ENCODE measurements at places on chromosomes 11 and 22. TPM values are rescaled to one million over a fixed set of nuclear protein-coding genes. Genes with fewer than 3 reads are reported as not detected.

- DNase-seq: no peak
Observed at GRCh38 chr11:131809203-131809918, 438.9 kb downstream of the NTM start.

DNA sequence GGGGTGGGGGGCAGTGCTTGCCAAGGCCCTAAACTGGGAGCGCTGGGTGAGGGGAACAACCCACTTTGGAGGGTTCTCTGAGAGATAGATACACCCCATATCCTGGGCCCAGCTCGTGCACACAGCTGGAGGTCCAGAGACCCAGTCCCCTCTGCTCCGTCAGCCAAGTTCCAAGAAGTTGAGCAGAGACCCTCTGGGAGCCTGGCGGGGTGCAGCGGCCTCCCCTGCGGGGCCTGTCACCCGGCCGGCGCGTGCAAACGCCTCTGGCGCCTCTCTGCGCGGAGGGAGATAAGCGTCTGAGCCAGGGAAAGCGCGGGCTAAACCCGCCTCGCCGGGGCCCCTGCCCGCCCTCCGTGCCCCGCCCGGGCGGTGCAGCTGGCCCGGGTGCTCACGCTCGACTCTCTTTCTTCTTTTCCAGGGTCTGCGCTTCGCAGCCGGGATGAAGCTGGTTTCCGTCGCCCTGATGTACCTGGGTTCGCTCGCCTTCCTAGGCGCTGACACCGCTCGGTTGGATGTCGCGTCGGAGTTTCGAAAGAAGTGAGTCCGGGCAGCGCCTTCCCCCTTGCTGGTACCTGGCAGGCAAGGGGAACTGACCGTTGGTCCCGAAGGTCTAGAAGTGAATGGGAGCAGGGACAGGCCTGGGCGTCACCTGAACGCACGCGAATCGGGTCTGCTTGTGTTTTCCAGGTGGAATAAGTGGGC lies 540 bp downstream of the ADM start:
- DNase-seq: no peak

DNA sequence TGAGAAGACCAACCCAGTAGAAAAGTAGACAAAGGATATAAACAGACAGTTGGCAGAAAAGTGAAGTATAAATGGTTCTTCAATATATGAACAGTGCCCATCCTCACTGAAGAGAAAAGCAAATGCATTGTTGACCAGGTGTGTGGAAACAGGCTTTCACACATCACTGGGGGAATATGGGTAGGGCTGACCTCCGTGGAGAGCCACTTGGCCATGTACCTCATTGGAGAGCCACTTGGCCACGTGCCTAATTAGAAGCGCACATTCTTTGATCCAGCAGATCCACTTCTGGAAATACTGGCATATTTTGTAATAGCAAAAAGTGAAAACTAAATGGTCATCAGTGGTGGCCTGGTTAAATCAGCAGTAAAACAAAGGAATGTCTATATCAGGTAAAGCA lies 43.2 kb downstream of the PPP6R3 start:
- no peak for DNase-seq

DNA sequence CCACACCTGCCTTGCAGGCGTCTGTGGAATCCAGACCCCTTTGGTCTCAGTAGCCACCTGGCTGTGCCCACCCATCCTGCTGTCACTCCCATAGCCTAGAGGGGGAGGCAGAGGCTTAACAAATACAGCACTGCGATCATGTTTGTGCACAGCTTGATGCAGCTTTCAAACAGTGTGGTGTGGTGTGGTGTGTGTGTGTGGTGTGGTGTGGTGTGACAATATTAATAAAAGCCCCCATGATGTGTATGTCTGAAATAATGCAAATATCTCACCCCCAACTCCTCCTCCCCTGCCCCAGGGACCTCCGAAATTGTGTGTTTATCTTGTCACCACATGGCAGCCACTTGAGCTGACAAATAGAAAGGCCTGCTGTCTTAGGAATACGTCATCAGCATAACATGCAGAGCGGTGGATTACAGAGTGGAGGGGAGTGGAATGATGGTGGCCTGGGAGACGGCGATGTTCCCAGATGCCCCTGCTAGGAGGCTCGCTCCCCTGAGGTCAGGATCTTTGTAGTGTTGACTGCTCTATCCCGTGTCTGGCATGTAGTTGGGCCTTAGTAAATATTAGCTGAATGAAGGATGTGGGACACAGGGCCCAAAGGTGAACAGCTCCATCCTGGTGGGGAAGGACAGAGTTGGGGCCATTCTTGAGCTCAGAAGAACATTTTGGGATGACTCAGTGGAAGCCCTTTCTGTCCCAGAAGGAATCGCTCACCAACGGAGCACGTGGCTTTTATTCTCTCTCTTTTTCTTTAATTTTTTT lies 2.8 kb downstream of the PDXP start:
- peak; percentile 90 for DNase-seq

GRCh38 chr11:31815711-31816467 lies 4.8 kb upstream of the PAX6 start:
- no peak for DNase-seq

DNA sequence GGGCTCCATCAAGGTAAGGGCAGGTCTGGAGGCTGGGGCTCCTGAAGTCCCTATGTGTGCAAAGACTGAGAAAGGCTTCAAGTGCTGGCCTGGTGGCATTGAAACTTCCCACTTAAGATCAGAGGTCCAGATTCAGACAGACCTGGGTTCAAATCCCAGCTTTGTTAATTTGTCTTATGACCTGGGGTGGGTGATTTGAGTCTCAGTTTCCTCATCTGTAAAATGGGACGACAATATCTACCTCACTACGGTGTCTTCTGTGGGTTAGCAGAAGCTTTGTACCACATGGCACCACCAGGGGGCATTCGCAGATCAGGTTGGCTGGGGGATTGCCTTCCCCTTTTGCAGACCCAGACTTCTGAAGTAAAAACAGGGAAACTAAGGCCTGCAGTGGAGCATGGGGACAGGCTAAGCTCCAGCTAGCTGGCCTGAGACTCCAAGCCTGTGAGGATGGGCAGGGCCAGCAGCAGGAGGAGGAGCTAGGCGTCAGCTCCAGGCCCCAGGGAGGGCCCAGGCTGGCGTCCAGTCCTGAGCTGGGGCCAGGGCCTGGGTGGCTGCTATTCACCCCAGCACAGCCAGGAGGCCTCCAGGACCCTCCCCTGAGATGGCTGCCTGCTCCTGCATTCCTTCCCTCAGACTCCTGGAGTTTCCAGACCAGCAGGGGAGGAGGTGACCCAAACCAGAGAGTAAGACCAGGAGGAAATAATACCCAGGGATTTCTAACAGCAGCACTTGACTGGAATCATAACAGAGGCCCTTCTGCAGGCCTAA lies 1.5 kb downstream of the CASTOR1 start:
- peak; percentile 92 for DNase-seq

GRCh38 chr11:33383075-33383919 lies 126.1 kb downstream of the HIPK3 start:
- DNase-seq: no peak

- no peak for DNase-seq
Observed at GRCh38 chr11:124238512-124238911, 2.4 kb upstream of the OR8G1 start.

GRCh38 chr11:112477152-112477551 lies 216.5 kb upstream of the PLET1 start:
- DNase-seq: no peak

GRCh38 chr11:130945896-130946295 lies 29.6 kb upstream of the SNX19 start:
- no peak for DNase-seq

DNA sequence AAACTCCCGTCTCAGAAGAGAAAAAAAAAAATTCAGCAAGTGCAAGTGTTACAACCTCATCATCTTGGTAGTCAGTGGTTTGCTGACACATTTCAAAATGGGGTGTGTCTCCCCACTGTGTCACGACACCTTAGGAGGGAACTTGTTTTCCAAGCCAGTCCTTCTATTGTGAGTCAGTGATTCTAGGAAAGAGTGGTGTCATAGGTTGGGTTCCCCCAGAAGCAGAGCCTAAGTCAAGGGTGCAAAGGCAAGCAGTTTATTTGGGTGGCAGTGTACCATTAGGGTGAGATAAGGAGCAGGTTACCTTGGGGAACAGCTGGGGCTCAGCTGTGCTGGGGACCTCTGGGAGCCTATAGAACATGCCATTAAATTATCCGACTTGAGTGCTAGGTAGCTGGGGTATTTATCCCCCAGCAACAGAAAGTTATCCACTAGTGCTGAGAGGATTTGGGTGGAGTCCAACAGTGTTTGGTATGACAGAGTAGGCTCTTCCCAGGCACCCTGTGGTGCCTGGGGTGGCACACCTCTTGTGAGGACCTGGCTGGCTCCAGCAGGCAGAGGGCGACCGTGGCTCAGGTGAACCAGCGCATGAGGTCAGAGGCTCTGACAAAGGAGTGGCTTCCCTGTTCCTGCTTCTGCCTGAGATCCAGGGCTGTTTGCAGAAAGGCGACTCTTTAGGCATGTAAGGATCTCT lies 41.7 kb downstream of the KIAA1671 start:
- DNase-seq: no peak

DNA sequence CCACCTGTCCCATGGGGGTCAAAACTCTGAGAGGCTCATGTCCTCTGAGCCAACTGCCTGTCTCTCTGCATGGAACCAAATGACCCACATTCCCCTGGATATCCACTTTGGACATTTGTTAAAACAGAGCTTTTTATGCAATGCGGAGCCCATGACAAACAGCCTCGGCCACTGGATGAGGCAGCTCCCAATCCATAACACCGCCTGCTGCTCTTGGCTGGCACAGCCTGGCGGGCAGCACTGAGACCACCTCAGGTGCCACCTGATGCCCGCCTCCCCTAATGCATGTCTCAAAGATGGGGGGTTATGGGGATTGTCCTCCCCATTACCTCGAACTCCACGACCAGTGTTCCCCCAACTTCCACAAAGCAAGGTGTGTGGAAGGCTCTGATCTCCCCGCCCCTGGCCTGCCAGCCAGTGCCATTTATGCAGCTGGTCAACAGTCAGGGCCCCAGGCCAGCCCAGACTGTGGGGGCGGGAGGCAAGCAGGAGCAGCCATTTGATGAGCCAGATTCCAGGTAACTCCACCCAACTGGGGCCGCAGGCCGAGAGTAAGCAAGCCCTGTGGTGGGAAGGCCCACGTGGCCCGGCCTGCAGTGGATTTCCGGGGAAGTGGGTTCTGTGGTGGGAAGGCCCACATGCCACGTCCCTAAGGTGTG lies 84.2 kb downstream of the PHF21B start:
- DNase-seq: no peak

DNA sequence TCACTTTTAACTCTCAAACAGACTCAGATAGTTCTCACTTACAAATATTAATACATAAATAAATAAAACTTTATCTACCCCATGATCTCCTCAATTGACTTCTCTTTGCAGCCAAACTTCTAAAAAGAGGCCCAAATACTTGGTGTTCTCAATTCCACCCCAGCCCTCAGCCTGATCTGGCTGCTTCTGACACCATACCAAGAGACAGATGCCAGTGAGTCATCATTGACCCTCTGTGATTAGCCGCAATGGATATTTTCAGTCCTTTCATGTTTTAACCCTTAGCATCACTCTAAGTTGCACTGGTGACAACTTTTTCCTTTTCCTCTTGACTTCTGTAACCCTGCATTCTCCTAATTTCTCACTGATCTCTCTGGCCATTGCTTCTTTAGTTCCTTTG lies 184.1 kb upstream of the ARHGAP20 start:
- peak; percentile 0 for DNase-seq

DNA sequence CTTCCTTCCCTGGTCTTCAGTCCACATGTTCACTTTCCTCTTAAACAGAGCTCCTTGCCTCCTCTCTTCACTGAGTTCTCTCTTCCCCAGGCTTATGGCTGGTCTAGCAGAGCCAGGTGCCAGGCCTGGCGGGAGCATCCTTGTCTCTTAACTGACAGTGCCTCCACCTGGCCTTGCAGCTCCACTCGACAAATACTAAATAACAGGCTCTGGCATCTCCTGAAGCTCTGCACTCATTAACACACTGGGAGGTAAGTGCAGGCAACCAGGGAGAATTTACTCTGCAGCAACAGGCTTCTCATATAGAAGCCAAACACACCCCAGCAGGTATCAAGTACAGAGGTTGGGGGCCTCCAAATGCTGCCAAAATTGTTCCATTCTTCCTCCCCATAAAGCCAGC lies 438.1 kb downstream of the SOX6 start:
- DNase-seq: no peak

DNA sequence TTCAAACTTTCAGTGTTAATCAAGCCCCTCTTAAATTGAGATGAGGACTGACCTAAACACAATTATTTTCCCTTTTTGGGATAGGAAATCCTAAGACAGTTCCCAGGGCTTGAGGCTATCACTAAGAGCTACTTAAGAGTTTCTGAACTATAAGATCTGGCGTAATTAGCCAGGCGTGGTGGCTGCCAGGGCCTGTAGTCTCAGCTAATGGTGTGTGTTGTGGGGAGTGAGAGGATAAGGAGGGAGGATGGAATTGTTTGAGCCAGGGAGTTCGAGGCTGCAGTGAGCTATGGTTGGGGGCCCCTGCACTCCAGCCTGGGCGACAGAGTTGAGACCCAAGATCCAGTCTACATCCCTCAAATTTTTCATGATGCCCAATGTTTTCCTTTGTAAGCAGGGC lies 23.5 kb upstream of the EXPH5 start:
- DNase-seq: no peak

DNA sequence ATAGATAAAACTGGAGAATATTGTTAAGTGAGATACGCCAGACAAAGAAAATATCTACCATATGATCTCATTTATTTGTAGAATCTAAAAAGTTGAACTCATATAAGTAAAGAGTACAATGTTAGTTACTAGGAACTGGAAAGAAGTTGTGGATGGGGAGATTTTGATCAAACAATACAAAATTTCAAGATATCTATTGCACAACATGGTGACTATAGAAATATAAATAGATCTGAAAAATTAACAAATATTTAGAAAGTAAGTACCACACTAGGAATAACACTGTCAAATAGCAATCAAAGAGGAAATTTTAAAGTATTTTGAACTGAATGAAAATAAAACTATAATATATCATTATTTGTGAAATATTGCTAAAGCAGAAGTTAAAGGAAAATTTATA lies 437.2 kb downstream of the AASDHPPT start:
- no peak for DNase-seq

DNA sequence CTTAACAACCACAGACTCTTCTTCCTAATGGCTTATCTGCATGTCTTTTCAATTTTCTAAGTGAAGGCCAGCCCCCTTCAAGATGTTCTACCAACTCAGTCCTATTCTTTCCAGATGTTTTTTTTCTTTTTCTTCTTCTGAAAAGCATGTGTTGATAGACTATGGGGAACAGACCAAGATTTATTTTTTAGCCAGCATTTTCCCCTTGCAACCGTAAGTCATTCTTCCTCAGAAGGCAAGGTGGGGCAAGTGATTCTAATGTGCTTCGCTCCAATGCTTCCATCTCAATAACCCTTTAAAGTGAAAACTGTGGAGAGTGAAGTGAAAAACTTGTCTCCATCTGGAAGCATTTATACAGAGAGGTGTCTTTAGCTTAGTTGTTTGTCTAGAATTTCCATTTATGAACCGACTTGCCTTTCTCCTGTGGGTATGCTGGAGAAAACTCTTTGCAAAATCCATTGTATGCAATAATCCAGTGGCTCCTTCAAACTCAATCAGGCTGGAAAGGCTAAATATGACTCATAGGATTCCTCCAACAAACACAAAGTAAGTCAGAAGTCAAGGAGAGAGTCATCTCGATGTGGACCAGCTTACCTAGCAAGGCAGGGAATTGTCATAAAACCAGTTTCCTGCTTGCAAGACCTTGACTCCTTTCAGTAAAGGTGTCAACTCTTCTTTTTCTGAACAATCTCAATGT lies 83.7 kb downstream of the MAML2 start:
- DNase-seq: peak; percentile 58

Gene BTBD18
- not detected for total RNA-seq

Gene F2
- not detected for total RNA-seq

Gene MIAT
- 0.11 TPM for total RNA-seq

Gene OR8G1
- total RNA-seq: not detected

Gene MS4A8
- total RNA-seq: not detected

Gene TRAPPC4
- total RNA-seq: 75.6 TPM

Gene SSH3
- total RNA-seq: 17.5 TPM

Gene NPTXR
- total RNA-seq: 2.1 TPM

Gene RAC2
- 2.0 TPM for total RNA-seq

Data from SJSA1 (cell line).